ENCODE measurements at places on chromosomes 1 and 21.

GRCh38 chr21:14857529-14857928 lies 207.3 kb downstream of the NRIP1 start:
- DNase-seq, result no peak

DNA sequence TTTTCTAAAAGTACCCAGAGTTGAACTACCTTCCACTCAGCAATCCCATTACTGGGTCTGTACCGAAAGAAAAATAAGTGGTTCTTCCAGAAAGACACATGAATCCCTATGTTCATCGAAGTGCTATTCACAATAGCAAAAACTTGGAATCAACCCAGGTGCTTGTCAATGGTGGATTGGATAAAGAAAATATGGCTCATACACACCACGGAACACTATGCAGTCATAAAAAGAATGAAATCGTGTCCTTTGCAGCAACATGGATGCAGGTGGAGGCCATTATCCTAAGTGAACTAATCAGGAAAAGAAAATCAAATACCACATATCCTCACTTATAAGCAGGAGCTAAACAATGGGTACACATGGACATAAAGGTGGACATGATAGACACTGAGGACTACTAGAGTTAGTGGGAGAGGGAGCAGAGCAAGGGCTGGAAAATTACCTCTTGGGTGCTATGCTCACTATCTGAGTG lies 32.9 kb upstream of the JUN start:
- DNase-seq, result no peak

GRCh38 chr1:75135573-75136194 lies 1.5 kb downstream of the LHX8 start:
- peak; percentile 10 for DNase-seq

- DNase-seq, result no peak
These were observed 30.4 kb upstream of the GNG12 start for GRCh38 chr1:67863637-67864036.

GRCh38 chr1:236657398-236657797 lies 28.9 kb upstream of the ACTN2 start:
- DNase-seq, result no peak

DNA sequence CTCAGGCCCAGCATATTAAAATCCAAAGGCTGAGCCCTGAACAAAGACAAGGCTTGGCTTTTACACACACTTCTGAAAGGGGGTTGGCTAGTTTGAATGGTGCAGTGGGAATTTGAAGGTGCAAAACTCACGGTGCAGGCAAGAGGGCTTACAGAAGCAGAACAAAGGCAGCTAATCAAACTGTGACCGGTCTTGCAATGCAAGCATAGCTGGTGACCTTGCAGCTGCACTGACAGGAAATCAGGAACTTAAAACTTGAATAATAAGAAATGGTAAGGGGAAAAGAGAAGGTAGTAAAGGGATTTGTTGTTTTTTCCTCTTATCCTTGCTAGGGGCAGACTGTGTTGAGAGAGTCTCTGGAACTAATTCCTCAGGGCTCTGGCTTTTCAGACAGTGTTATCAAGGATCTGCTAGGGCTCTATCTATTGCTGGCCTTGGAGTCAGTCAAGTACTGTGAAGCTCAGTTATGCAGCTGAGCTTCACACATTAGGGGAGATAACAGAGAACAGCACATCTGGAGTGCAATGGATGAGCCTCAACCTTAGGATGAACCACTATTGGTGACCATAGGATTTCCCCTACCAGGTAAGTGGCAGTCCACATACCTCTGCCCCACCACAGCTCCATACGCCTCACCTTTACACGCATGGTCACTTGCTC lies 97.6 kb downstream of the PPIAL4G start:
- DNase-seq, result no peak

DNA sequence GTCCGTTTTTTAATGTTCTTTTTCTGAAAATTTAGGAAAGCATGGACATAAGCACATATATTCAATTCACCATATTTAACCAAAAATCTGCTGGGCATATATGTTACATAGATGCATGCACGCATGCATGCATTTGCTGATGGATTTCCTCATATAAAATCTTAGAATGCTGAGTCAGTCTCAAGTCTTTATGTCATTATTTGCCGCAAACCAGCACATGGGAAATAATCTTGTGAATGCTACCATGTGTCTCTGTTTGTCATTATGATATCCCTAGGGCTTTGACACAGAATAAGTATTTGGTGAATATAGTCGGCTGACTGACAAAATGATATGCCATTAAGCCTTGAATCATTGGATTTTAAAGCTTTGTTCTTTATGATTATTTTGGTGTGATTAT lies 776.5 kb downstream of the KCNT2 start:
- no peak for DNase-seq

- peak; percentile 16 for DNase-seq
These were observed 182.6 kb downstream of the MRPL39 start for GRCh38 chr21:25424634-25425033.

DNA sequence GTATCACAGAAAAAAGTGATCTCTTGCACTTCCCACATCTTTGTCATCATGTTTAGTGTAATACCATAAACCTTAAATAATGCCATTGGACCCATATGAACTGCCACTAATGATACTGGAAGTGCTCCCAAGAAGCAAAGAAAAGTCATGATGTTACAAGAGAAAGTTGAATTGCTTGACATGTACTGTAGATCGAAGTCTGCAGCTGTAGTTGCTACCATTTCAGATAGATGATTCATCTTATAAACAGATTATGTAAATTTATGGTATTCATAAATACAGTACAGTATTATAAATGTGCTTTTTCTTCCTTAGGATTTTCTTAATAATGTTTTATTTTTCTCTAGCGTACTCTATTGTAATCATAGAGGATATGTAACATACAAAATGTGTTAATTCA lies 30.1 kb upstream of the LAMC2 start:
- DNase-seq, result no peak

GRCh38 chr1:12617901-12618660 lies at the start of gene DHRS3:
Gene DHRS3 (minus strand): TSS chr1:12618210. CDS start chr1:12617348, 862 bp downstream.
- DNase-seq, result no peak

DNA sequence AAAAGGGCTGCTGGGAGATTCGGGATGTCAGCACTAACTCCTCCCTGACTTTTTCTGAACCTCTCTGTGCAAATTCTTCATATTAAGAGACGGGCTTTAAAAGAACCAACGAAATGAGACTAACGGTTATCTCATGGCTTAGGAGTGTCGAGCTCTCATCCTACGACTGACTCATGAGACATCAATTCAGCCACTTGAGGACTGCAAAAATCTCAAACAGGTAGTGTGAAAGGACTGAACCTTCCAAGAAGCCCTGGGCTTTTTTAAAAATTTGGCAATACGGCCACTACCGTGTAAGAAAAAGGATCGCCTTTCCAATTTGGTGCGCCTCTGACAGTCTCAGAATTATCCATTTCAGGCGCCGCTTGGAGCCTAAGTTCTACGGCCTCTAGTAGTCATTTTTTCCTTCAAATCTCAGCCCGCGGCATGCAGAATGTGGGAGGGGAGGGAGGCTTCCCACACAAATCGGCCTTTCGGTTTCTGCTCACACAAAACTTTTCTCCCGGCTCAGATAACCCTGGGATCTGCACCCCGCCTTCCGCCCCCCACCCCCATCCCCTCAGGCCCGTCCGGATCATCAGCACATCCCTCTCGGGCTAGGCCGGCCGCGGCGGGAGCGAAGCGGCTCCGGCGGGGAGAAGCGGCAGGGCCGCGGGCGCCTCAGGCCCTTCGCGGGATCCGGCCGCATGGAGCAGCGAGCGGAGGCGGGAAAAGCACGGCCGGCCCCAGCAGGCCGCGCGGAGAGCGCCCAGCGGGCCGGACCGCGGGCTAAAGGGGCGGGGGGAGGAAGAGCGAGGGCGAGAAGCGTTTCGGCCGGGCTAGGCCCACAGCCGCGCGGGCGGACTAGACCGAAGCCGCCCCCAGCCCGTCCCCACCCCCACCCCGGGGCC lies 618 bp downstream of the HNRNPR start:
- DNase-seq, result no peak

DNA sequence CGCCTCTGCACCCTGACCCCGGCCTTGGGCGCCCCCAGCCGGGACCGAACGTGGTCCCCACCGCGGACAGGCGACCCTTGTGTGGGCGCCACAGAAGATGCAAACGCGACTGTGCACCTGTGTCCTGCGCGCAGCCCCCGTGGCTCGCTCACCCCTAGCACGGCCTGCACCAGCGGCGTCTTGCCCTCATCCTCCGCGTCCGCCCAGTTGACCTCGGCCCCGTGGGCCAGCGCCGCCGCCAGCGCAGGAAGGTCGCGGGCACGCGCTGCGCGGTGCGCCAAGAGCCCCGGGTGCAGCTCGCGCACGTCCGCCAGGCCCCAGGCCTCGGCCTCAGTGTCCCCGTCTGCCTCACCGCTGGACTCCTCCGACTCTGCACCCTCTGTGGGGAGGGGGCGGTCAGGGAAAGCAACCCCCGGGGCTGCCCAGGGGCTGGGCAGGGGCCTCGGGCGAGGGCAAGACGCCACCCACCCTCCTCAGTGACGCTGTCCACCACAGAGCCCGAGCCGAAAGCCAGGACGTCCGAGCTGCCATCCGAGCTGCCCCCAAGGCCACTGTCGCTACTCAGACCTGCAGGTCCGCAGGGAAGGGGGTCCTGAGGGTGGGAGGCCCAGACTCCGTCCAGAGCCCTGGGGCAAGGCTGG lies 13.4 kb downstream of the ACAP3 start:
- DNase-seq, result no peak

DNA sequence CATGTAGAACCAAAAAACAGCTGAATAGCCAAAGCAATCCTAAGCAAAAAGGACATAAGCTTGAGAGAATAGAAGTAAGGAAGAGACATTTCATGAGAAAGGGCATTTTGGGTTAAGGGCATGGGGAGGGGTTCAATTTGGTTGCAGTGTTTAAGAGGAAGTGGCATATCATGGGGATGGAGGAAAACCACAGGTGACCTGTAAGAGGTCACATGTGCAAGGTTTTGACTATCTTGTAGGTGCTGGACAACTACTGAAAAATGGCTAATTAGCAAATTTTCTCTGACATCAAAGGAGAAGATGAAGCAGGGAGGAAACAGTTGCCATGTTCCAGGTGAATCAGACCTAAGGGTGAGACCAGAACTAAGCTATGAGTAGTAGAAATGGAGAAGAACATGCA lies 31.3 kb upstream of the ROR1 start:
- no peak for DNase-seq

DNA sequence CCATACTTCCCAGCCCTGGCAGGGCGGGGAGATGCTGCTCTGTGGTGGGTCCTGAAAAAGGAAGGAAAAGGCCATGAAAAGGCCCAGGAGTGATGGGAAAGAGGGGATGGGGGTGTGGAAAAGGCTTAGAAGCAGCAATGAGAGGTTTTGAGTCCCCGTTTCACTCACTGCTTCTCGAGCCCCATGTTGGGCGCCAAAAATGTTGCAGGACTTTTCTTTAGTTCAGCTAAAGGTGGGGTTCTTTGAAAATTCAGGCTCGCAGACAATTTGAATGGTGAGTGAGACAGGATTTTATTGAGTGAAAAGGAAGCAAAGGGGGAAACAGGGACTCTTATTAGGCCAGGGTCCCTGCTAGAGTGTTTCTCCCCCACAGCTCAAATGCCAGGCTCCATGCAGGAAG lies 93.1 kb downstream of the MRPS6 start:
- no peak for DNase-seq

- no peak for DNase-seq
These were observed 9.6 kb upstream of the PEAR1 start for GRCh38 chr1:156883919-156884318.

Measured in SK-N-MC (cell line).